Upper lobe of right lung (tissue), 1 donor: ENCODE measurements at places on chromosomes 3 and 15. TPM values are rescaled to one million over a fixed set of nuclear protein-coding genes. Genes with fewer than 3 reads are reported as not detected.

- H3K4me3 ChIP-seq: no peak overlapping the region
- no peak overlapping the region for H3K27ac ChIP-seq
- H3K27me3 ChIP-seq: no peaks in the 10 kb centered on the region
- no peak for DNase-seq
Observed at GRCh38 chr3:52028572-52028971, 27.8 kb downstream of the DUSP7 start.

GRCh38 chr3:160278210-160278609, 53.0 kb downstream of the C3orf80 start:
- peaks cover 15% of the 10 kb centered on the region for H3K36me3 ChIP-seq
- no peak overlapping the region for H3K4me3 ChIP-seq
- H3K27ac ChIP-seq: no peak overlapping the region
- no peak for DNase-seq

DNA sequence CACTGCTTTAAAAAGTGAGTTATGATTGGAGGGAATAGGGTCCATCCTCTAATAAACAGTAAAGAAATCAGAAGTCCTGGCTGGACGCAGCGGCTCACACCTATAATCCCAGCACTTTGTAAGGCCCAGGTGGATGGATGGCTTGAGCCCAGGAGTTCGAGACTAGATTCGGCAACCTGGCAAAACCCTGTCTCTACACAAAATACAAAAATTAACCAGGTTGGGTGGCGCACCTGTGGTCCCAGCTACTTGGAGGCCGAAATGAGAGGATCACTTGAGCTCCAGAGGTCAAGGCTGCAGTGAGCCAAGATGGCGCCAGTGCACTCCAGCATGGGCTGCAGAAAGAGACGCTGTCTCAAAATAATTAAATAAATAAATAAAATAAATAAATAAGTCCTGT, 171.2 kb downstream of the POTEB3 start:
- DNase-seq: peak; percentile 61
- H3K27ac ChIP-seq: no peak overlapping the region
- no peak overlapping the region for H3K4me3 ChIP-seq
- no peaks in the 10 kb centered on the region for H3K27me3 ChIP-seq
- no peaks in the 10 kb centered on the region for H3K36me3 ChIP-seq

CHAC1 gene
- 4.4 TPM for total RNA-seq

LRTM1 gene
- not detected for total RNA-seq

- peaks cover 40% of the 10 kb centered on the region for H3K27me3 ChIP-seq
- H3K4me1 ChIP-seq: peaks cover 8% of the 10 kb centered on the region
Observed at GRCh38 chr15:88258093-88258641, 1.6 kb upstream of the NTRK3 start.

SCN5A gene
- total RNA-seq: 0.58 TPM

MYRIP gene
- 5.9 TPM for total RNA-seq

DNA sequence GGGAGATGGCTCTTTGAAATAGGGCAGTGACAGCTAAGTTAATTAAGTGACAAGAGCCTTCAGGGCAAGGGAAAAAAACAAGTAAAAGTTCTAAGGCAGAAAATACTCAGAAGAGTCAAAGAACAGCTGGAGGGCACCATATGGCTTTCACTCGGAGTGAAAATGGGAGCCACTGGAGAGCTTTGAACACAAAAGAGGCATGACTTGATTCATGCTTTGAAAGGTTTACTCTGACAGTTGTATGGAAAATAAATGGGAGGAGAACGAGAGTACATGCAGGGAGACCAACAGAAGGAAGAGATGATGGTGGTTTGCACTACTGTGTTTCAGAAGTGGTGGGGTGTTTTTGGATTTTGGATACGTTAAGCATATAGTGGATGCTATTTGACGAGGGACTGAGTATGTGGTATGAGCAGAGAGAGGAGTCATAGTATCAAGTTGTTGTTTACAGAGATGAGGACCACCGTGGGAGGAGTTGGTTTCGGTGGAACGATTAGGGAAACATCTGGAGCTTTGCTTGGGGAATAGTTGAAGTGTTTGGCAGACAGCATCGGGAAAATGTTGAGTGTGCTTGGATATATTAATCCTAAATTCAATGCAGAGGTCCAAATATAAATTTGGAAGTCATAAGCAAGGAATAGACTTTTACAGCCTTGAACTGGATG, 411.5 kb downstream of the GABRG3 start:
- H3K4me1 ChIP-seq: no peaks in the 10 kb centered on the region
- no peak overlapping the region for H3K27ac ChIP-seq
- no peak for DNase-seq
- no peak overlapping the region for H3K4me3 ChIP-seq

EOMES gene
- total RNA-seq: 1.2 TPM

GRCh38 chr3:110493438-110494092, 578.1 kb upstream of the NECTIN3 start:
- no peak overlapping the region for H3K27ac ChIP-seq
- no peaks in the 10 kb centered on the region for H3K4me1 ChIP-seq
- H3K36me3 ChIP-seq: no peaks in the 10 kb centered on the region
- no peak for DNase-seq

DNA sequence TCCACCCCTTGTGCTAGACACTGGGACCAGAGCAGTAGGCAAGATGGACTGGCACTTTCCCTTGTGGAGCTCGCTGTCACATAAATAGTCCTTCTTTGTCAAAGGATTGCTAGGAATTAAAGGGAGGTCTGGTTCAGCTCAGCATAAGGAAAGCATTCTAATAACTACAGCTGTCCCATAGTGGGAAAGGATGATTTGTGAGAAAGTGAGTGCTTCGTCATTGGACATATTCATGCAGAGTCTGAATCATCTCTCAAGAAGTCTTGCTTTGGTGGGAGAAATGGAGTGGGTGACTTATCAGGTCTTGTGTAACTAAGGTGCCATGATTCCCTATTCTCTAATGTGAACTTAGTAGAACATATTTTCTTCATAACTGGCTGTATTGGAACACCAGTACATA, 14.7 kb downstream of the PPARG start:
- H3K27ac ChIP-seq: no peak overlapping the region
- H3K27me3 ChIP-seq: no peaks in the 10 kb centered on the region
- DNase-seq: no peak
- no peaks in the 10 kb centered on the region for H3K36me3 ChIP-seq
- H3K4me1 ChIP-seq: no peaks in the 10 kb centered on the region

DGKG gene
- total RNA-seq: 4.7 TPM

GNAT1 gene
- not detected for total RNA-seq

MYZAP gene
- total RNA-seq: 30.9 TPM

GRCh38 chr3:133211449-133211848, 173.3 kb downstream of the TMEM108 start:
- H3K4me1 ChIP-seq: peaks cover 16% of the 10 kb centered on the region
- no peaks in the 10 kb centered on the region for H3K36me3 ChIP-seq
- H3K4me3 ChIP-seq: no peak overlapping the region
- no peak overlapping the region for H3K27ac ChIP-seq
- no peak for DNase-seq
- no peaks in the 10 kb centered on the region for H3K27me3 ChIP-seq

- no peak for DNase-seq
- H3K36me3 ChIP-seq: no peaks in the 10 kb centered on the region
- no peak overlapping the region for H3K4me3 ChIP-seq
- no peak overlapping the region for H3K27ac ChIP-seq
- peaks cover 14% of the 10 kb centered on the region for H3K4me1 ChIP-seq
Observed at GRCh38 chr15:77140220-77140619, 69.3 kb upstream of the TSPAN3 start.

DNA sequence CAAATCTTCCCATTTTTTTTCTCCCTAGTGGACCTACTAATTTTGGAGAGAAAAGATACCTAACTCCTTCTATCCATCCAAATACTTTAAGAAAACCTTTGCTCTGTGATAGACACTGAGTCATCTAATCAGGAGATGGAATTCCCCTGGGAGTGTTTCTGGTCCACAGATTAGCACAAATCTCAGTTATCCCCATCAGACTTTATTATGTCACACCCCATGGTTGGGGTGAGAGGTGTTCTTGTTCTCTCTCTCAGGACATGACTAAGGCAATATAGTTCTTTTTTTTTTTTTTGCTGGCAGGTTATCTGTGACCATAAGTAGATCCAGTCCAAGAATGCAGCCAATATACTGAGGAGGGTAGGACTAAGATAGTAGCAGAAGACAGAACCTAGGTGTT, 15.8 kb downstream of the SLC9A9 start:
- peaks cover 13% of the 10 kb centered on the region for H3K4me1 ChIP-seq
- no peaks in the 10 kb centered on the region for H3K36me3 ChIP-seq
- H3K4me3 ChIP-seq: no peak overlapping the region
- H3K27me3 ChIP-seq: no peaks in the 10 kb centered on the region

BSN gene
- total RNA-seq: 0.43 TPM

HYKK gene
- 4.1 TPM for total RNA-seq

DNA sequence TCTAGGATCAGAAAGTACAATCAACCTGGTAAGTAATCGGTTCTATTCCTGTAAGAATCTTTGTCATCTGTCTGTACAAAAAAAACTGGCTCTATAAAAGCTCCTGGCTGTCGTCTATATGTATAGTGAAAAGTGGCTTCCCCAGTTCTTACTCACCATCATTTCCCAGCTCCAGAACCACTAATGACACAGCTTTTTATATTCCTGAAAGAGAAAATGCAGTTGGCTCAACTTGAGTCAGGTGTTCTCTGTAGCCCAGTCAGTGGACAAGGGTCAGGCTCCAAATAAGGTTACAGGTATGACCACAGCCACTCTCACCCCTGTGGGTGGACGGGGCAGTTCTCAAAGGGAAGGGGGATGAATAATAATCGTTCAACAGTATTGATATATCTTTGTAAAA, 85.1 kb downstream of the AP4E1 start:
- no peaks in the 10 kb centered on the region for H3K27me3 ChIP-seq
- no peak overlapping the region for H3K27ac ChIP-seq
- H3K36me3 ChIP-seq: peaks cover 32% of the 10 kb centered on the region
- no peak for DNase-seq

ACTL6A gene
- 33.2 TPM for total RNA-seq

C3orf38 gene
- total RNA-seq: 18.1 TPM

RFC4 gene
- 8.3 TPM for total RNA-seq

DNA sequence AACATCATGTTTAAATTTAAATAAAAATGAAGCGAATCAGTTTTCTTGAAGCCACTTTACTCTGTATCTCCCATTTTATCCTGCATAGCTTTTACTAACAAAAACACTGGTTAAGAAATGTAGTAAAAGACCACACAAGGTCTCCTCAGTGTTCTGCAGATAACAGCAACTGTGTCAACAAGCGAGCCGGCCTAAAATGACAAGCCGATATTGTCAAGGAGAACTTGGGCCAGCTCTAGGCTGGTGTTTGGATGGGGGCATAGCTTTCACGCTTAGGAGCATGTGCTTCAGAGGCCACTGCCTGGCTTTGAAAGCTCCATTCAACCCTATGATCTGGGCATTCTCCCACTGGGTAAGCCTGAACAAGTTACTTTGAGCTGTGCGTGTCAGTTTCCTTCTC, 38.1 kb downstream of the MFSD1 start:
- no peaks in the 10 kb centered on the region for H3K4me1 ChIP-seq
- no peaks in the 10 kb centered on the region for H3K36me3 ChIP-seq
- DNase-seq: no peak
- H3K27ac ChIP-seq: no peak overlapping the region
- H3K27me3 ChIP-seq: no peaks in the 10 kb centered on the region
- no peak overlapping the region for H3K4me3 ChIP-seq

GRCh38 chr15:100277087-100277855, 64.5 kb downstream of the ADAMTS17 start:
- H3K27me3 ChIP-seq: no peaks in the 10 kb centered on the region
- H3K27ac ChIP-seq: no peak overlapping the region
- no peak overlapping the region for H3K4me3 ChIP-seq
- DNase-seq: no peak
- no peaks in the 10 kb centered on the region for H3K36me3 ChIP-seq

PSTPIP1 gene
- 16.0 TPM for total RNA-seq

AHSG gene
- not detected for total RNA-seq

THRB gene
- total RNA-seq: 19.7 TPM

SLC24A5 gene
- total RNA-seq: 0.84 TPM

DNA sequence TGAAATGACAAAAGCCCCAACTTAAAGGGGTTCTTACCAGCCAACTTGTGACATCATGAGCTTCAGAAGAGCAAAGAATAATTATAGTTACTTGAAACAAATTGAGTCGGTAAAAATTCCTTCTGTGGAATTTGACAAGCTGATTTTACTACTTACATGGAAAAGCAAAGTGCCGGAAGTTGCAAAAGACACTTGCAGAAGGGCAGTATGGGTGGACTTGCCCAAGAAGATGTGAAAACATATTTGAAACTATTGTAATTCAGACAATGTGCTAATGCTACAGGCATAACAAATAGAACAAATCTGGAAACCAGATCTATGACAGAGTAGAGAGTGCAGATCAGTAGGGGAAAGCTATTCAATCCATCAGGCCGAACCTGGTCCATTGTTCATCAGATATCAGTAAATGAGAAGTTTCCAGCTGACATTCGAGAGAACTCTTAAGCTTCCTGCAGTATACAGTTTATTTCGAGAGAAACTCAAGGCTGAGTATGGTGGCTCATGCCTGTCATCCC, 2.5 kb upstream of the KIF7 start:
- H3K4me1 ChIP-seq: peaks cover 6% of the 10 kb centered on the region
- H3K27ac ChIP-seq: no peak overlapping the region
- no peaks in the 10 kb centered on the region for H3K36me3 ChIP-seq
- H3K27me3 ChIP-seq: peaks cover 22% of the 10 kb centered on the region

GRCh38 chr15:87871731-87872320, 384.7 kb downstream of the NTRK3 start:
- H3K27me3 ChIP-seq: no peaks in the 10 kb centered on the region
- H3K4me1 ChIP-seq: no peaks in the 10 kb centered on the region
- H3K27ac ChIP-seq: no peak overlapping the region

DNA sequence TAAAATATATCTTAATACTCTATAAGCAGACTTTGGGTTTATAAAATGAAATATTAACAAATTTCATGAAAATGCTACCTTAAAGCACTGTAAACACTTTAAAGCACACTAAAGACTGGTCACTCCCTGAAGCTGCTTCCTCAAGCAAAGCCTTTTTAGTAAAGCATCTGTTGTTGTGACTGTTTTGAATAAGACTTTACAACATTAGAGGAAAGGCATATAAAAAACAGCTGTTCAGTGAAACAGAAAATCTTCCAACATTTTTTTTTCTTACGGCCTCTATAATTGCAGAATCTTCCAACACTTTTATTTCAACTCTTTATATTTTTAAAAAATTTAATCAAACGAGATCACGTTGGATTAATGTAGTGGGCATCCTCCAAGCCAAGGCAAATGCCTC, 48.1 kb downstream of the GRK7 start:
- DNase-seq: no peak
- H3K27me3 ChIP-seq: no peaks in the 10 kb centered on the region
- H3K4me1 ChIP-seq: no peaks in the 10 kb centered on the region
- no peak overlapping the region for H3K4me3 ChIP-seq
- no peak overlapping the region for H3K27ac ChIP-seq

GRCh38 chr3:28836199-28836598, 444.7 kb upstream of the RBMS3 start:
- no peaks in the 10 kb centered on the region for H3K4me1 ChIP-seq
- no peaks in the 10 kb centered on the region for H3K27me3 ChIP-seq
- no peak overlapping the region for H3K4me3 ChIP-seq
- no peak overlapping the region for H3K27ac ChIP-seq

- no peaks in the 10 kb centered on the region for H3K36me3 ChIP-seq
- H3K27me3 ChIP-seq: no peaks in the 10 kb centered on the region
- H3K4me1 ChIP-seq: peaks cover 7% of the 10 kb centered on the region
- no peak for DNase-seq
Observed at GRCh38 chr15:48565560-48566482, 79.7 kb downstream of the FBN1 start.
